ENCODE measurements at places on chromosomes 2 and 18.
A peak's percentile ranks its signal among the peaks of the same experiment; 100 is the strongest.

- no peak for DNase-seq
Measured at GRCh38 chr18:69648486-69648885, 247.8 kb downstream of the DOK6 start.

GRCh38 chr2:84946204-84947009 lies 24.6 kb upstream of the KCMF1 start:
- DNase-seq = peak; percentile 61

GRCh38 chr2:241041589-241042158 lies 43.3 kb downstream of the SNED1 start:
- no peak for DNase-seq

- no peak for DNase-seq
Measured at GRCh38 chr2:46818819-46819218, 96.8 kb downstream of the MCFD2 start.

DNA sequence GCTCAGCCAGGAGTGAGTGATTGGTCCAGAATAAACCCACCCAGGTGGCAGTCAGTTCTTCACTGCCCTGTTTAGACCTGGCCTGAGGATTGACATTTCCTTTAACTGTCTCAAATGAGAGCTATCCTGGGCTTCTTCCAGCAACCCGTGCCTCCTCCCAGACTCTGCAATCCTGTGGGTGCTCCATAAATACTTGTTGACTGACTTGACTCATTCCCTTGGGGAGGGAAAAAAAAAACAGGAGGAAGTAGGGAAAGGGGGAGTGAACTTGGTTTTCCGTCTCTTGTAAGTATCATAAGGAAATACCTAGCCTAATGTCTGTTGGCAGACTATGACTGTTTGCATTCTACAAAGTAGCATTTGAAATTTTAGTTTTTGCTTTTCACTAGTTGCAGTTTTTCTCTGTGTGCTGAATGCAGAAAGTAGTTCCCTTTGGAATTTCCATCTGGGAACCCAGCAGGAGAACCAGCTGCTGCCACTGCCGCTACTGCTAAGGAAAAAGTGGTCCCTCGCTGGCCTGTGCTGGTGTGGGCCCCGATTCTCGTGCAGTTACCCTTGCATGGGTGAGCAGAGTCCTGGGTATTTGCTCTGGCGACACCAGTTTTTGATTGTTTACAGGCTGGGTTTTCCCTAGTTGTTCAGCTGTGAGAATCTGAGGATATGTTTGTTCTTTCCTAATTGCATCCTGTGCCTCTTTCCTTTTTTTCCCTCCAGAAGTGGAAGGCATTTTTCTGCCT lies 78.8 kb downstream of the TGOLN2 start:
- no peak for DNase-seq

DNA sequence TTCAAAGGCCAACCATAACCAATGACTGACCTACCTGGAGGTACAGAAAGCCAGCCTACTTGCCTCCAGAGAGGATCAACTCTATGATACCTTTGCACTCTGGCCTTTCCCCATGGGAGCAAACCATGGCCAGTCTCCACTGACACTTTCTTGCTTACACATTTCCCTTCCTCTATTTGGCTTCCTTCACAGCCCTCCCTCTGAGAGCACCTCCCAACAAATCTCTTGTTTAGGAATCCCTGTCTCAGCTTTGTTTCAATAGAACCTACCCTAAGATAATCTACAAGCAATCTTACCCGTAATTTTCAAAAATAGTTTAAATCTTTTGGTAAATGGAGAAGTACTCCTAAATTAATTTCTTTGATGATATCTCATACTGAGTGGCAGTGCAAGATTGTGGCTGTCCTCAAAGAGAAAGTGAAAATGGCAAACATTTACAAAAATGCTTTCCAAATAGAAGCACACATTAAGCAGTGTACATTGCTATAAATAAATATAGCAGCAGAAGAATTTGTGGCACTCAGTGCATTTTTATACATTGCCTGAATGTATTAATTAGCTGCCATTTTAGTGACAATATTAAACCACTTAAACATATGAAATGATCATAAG lies 140.6 kb downstream of the CCDC148 start:
- DNase-seq = no peak

DNA sequence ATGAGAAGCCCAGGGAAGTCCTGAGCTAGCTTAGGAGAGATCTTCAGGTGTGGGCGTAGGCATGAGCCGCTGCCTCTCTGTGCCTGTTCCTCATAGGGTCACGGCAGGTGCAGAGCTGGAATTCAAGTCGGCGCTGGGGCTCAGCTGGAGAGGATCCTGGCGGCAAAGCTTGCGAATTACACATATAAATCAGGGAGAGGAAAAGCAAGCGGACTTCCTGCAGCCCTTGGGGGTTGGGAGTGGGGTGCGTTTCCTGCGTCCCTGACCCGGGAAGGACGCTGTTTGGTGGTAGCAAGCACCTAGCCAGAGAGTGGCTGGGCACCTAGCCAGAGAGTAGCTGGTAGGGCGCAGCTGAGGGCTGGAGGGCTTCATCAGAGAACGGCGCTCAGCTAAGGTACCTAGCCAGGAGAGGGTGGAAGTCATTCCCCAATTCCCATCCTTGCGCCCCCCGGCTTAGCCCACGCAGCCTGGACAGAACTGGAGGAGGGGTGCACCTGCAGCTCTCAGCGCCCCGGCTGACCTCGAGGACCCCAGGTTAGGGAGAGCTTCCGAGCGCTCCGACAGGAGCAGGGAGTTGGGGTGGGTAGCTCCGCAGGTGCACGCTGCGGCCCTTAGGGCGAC lies 459 bp upstream of the EFR3B start:
- DNase-seq = peak; percentile 4

GRCh38 chr2:230681171-230681545 lies 31.5 kb upstream of the CAB39 start:
- DNase-seq = no peak

- DNase-seq = no peak
Measured at GRCh38 chr2:119254601-119255080, 31.0 kb downstream of the STEAP3 start.

DNA sequence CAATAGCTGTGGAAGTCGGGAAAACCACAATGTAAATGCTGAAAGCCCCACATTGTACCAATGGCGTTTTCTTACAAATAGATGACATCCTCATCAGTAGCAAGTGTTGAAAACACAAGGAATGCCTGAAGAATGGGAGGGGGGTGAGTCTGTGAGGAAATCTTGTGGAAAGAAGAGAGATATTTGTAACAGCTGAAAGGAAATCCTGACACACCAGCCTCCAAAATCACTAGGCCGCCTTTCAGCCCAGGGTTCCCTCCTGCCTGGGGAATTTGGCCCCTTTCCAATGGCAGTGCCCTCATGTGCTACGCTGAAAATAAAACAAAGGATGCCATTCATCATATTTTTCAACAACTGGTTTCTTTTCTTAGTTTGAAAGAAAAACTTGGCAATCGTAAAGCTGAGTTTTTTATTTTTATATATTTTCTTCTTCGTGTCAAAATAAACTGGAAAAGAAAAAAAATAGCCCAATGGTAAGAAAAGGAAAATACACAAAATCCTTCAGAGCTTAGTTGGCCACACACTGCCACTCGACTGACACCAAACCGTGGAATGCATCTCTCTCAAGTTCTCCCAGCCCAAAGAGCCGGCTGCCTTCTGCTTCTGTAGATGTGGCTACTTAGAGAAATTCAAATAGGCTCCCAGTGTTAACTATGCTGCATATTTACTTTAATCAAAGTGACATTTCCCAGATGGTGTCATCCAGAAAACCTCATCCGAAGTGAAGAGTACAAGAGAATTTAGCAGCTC lies 52.0 kb downstream of the FTCDNL1 start:
- DNase-seq = no peak

GRCh38 chr18:3653851-3654441 lies 204.0 kb downstream of the TGIF1 start:
- no peak for DNase-seq

All from stimulated activated CD4-positive, alpha-beta T cell treated with anti-CD3 and anti-CD28 coated beads, TNF-alpha, amount 100 ng/mL, for 24 hours (primary cell).